ENCODE measurements at places on chromosomes 2 and 18. TPM values are rescaled to one million over a fixed set of nuclear protein-coding genes. Genes with fewer than 3 reads are reported as not detected.
A peak's percentile ranks its signal among the peaks of the same experiment; 100 is the strongest.

The CCDC68 gene
- not detected for polyA plus RNA-seq

The TCF4 gene
- polyA plus RNA-seq, result 3.0 TPM

The ZNF804A gene
- not detected for polyA plus RNA-seq

The ATOH8 gene
- polyA plus RNA-seq, result not detected

The CNRIP1 gene
- not detected for polyA plus RNA-seq

The SH3RF3 gene
- 3.5 TPM for polyA plus RNA-seq

The DSG1 gene
- not detected for polyA plus RNA-seq

- DNase-seq, result no peak
These were observed 24.9 kb downstream of the MTCL1 start for GRCh38 chr18:8730080-8730827.

DNA sequence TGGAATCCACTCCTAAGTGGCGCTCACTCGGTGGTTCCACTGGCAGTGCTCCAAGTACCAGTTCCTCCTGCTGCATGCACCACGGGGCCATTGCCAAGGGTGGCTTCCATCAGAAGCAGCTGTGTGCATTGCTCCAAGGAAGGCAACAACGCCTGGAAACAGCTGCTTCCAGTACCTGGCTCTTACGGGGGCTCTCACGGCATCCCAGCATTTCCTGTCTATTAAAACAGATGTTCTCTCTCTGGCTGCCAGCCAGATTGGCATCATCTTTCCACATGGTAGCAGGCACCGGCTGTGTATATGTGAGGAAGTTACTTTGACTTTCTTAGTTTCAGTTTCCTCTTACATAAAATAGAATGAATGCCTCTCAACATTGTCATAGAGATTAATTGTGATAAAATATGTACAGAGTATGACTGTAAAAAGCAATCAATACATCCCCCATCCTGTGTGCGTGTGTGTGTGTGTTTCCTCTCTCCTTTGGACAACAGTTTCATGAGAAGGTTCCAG is 84.9 kb downstream of the CMPK2 start:
- no peak for DNase-seq

DNA sequence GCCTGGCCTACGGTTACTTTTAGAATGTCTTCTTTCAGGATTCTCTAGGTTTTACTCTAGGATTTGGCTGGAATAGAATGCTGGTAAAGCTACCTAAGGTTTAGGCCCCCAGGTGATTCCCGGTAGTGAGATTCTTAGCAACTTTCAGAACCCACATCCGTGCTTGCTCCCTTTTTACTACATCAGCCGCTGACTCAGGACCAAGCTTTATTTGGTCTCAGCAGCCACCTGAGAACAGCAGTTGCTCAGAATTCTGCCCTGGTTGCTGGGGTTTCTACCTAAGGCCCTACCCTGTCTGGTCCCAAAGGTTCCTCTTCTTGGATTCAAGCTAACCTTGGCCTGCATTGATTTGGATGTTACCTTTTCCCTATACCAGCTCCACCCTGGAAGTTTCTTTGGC is 36.1 kb upstream of the NDUFV2 start:
- no peak for DNase-seq

DNA sequence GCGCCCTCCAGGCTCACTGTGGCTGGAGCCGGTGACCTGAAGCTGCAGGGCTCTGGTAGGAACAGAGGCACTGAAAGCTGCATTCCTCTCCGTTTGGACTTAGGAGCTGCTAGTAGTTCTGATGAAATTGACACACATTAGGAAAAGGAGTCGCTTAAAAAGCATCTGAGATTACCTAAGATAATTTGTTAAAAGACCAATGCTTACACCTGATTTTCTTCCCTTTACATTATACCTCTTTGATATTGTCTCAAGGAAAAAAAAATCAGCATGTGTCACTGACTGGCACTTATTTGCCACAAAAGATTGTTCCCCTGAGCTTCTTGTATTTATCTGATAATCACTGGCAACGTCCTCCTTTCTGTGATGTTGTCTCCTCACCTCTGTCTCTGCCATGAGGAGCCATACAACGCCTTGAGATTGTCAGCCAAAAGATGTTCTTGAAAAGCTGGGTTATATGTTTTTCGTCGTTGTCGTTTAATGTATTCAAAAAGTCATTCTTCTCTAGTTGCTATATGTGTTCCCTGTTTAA is 618 bp upstream of the CHN1 start:
- DNase-seq, result no peak

DNA sequence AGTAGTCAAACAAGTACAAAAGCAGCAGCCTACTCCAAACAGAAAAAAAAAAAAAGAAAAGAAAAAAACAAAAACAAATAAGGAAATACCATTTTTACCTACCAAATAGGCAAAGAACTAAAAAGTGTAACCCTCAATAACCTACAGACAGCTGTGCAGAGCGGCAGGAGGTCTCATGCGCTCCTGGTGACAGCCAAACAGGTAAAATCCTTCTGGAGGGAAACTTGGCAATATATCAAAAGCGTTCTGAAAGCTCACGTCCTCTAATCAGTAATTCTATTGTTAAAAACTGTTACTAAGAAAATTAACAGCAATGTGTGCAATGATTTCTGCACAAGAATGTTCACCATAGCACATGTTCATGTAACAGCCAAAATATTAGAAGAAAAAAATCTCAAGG is 105.6 kb downstream of the AFF3 start:
- DNase-seq, result no peak

- DNase-seq, result no peak
These were observed 560.4 kb upstream of the LRRTM4 start for GRCh38 chr2:78082555-78082954.

DNA sequence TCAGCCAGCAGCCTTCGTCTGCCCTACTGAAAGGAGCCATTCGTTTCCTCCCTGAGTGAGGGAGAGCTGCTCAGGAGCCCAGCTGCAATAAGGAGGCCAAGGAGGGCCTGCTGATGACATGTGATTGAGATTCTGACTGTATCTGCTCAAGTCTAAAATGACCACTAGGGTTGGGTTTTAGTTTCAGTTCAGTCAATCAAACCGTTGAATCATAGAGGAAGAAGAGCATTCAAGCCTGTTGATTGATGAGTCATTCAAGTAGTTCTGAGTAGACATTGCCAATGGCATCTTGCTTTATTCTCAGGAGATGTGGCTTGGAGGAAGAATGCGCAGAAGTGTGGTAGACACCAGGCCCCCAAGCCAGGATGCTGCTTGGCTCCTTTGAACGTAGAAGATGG is 19.9 kb upstream of the BCL2L11 start:
- no peak for DNase-seq

- DNase-seq, result no peak
These were observed 56.5 kb upstream of the ERBB4 start for GRCh38 chr2:212595036-212595654.

GRCh38 chr2:84939426-84940087 is 31.4 kb upstream of the KCMF1 start:
- DNase-seq, result peak; percentile 74

- DNase-seq, result no peak
These were observed 154.1 kb upstream of the MMADHC start for GRCh38 chr2:149741646-149742045.

DNA sequence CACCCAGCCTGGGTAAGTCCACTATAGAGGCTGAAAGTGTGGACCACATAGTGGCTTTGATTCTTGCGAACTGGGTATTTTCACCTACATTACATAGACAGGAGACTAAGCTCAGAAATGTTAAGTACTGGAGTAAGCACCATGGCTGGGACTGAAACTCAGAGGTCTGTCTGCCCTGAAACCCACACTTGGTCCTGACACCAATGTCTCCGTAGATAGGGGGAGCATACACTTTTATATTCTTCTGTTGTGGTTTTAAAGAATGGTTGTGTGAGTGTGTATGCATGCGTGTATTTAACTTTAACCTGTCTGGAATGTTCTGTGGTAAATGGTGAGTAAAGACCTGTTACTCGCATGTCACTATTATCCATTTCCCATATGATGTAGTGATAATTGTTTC is 10.3 kb upstream of the NPPC start:
- no peak for DNase-seq

DNA sequence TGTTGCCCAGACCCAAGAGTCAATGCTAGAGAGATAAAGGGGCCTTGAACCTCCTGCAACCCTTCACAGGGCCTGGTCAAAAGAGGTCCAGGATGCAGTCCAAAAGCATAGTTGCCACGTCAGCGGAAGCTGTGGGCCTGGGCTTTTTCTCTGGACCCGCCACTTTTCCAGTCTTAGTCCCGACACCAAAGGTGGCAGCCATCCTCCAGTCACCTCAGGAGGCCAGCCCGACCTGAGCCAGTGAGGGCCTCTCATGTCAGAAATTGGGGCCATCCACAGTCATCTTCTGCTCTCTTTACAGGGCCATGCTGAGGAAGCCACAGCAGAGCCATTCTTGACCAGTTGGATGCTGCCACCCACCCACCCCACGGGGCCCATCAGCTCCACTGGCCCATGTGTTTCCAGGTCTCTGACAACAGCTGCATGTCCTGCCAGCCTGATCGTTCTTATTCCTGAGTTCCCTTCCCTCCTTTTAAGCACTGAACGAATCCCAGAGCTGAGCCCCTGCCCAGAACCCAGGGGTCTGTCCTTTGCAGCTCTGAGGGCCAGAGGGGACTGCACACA is 34.1 kb upstream of the KLHL29 start:
- DNase-seq, result no peak

GRCh38 chr2:224268441-224268840 is 133.5 kb downstream of the FAM124B start:
- DNase-seq, result no peak

DNA sequence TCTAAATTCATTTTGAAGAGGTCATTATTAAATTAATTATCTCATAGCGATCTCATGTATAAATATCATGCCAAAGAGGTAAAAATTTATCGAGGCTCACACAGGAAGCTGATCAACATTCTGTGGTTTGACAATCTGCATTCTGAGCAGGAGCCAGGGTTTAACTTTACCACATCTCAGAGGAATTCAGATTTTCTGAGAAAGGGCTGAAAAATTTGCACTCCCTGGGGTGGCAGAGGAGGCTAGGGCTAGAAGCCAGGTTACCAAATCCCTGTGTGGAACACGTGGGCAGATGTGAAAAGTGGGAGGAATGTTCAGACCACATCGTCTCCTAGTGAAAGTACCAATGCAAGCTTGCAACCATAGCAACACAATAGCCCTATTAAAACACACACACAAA is 63.5 kb upstream of the CTLA4 start:
- DNase-seq, result no peak

DNA sequence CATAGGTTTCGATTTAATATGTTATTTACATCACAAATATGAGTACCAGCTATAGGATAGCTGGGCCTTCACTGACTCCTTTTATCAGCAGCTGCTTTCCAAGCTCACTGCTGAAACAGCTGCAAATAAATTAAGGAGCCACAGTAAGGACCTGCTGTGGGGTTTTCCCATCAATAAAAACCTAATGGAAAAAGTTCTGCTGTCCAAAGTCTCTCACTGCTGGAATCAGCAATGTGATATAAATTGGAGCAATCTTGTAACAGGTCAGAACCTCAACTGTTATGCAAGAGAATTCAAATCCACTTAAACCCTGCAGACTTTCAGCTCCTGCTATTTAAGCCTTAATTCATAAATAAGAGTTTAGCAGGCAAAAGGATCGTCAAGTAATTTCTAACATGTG is 61.3 kb downstream of the NEB start:
- DNase-seq, result no peak

DNA sequence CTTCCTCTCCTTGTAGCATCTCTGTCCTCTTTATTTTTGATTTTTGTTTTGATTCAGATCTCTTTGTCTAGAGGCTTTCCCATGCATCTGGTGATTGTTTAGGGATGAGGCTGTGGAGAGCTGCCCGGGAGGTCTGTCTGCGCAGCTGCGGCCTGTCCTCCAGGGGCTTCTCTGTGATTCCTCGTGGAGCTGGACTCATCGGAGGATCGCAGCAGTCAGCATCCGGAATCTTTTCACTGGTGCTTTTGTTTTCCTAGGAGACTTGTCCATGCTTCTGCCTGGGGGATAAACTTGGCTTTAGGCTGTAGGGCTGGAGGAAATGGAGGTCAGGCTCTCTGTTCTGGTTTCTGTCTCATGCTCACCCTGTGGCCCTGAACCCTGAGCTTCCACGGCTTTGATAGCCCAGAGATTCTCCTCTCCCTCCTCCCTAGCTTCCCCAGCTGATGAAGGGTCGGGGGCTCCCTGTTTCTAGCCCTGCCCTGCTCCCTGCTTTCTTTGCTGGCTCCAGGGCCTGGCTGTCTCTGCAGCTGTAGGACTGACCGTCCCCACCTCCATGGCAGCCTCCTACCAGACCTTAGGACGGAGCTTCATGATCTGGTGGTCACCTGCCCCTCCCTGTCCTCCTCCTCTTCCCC is 35.5 kb downstream of the ZNF532 start:
- no peak for DNase-seq

DNA sequence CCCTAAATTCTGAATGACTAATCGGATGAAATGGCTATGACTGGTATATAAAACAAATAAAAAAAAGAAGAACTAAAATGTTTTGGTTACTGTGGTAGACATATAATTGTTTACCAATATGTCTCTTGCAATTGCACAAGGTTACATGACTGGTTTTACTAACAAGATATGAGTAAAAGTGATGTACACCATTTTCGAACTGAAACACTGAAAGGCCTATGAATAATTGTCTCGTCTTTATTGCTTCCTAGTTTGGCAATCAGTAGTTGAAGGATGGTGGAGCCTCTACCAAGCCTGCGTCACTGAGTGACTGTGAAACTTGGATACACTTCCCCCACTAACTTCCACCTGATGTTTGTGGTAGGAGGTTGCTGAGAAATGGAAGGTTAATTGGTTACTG is 16.5 kb downstream of the CDH19 start:
- no peak for DNase-seq

- no peak for DNase-seq
These were observed 479 bp downstream of the IL1F10 start for GRCh38 chr2:113068249-113068648.

GRCh38 chr2:17846676-17847075 is 30.4 kb downstream of the MSGN1 start:
- no peak for DNase-seq

Data from naive thymus-derived CD4-positive, alpha-beta T cell (primary cell).